ENCODE measurements at places on chromosomes 4 and X.

DNA sequence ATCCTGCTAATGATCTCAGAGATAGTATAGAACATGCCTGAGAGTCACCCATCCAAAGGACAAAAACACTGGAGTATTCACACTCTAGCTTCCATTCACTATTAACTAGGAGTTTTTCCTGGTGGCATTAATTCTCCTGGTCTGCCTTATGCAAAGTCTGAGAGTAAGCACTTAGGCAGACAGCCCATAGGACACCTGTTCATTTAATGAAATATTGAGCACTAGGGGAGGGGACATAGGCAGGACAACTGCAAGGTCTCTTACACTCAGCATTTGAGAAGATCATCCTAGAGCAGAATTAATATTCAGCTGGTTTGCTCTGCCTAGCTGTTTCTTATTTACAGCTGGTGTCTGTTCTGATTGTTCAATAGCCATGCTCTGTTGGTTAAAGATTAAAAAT, 508.5 kb downstream of the CENPC start:
- DNase-seq = no peak

DNA sequence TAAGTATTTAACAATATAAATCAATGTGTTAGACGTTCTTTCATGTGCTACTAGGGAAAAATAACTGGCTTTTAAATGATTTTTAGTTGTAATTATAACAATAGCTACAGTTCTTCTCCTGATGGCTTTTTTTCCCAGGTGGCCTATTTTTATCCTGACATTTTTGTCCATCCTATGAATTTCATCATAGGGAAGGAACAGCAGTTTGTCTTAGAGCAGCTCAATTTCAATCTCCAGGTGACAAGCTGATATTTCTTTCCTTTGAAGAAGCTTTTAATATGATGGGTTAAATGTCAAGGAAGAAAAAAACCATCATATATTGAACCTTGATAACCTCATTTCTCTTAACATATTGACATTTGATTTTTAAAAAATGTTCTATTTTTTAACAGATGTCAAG, 163.0 kb upstream of the AGA start:
- DNase-seq = no peak

- no peak for DNase-seq
Observed at GRCh38 chrX:13115146-13115855, 70.9 kb upstream of the FAM9C start.

DNA sequence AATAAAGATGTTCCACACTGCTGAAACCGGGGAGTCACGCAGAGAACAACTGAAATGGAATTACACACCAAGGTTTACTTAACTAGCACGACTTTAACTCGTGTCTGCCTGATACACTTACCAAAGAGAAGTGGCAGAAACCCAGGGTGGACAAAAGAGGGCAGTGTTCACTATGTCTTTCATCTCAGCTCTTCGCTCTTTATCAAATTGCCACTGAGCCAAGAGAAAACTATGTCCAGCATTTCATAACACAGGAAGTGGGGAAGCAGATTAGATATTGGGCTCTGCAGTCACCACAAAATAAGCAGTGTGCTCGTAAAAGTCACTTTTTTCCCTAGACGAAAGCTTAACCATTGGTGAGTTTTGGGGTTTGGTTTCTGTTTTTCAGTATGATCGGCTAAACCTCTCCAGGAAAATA, 155.7 kb downstream of the CHIC2 start:
- DNase-seq = peak; percentile 15

DNA sequence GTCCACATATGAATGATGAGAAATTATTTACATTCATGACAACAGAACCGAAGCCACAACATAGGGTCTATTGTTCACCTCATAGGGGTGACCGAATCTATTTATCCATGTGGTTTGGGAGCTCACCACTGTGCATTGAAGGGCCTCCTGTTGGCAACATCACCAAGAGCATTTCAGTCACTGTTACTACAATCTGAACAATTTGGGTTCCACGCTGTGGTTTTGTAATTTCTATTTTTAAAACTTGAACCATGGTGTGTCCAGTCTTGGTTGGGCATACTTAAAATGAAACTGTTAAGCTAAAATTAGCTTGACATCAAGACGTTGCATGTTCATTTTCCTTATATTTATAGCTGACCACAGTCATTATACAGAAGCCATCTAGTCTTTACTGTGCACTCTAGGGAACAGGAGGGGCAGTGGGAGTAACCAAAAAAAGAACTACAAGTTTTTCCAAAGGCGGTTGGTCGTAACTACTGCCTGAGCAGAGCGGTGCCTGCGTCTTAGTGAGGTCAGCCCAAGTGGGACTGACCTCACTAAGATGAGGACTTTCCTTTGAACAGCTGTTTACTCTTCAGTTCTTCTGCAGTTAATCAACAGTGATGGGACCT, 192.1 kb downstream of the SPRY1 start:
- peak; percentile 18 for DNase-seq

DNA sequence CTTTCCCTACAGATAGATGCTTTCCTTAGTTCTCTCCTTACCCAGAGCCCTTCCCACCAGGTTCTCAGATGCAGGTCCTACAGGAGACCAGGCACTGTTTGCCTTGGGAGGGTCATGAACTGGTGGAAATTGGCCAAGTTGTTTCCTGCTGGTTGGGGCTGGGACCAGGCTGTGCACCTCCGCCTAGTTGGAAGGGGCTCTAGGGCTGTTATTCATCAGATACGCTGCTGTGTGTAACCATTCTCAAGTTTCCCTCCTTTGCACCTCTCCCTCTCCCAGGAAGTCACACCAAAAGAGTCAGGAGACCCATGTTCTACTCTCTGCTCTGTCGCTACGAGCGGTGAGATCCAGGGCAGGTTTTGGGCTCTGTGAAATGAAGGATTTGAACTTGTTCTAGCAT, 11.9 kb upstream of the VSIG1 start:
- DNase-seq = no peak

DNA sequence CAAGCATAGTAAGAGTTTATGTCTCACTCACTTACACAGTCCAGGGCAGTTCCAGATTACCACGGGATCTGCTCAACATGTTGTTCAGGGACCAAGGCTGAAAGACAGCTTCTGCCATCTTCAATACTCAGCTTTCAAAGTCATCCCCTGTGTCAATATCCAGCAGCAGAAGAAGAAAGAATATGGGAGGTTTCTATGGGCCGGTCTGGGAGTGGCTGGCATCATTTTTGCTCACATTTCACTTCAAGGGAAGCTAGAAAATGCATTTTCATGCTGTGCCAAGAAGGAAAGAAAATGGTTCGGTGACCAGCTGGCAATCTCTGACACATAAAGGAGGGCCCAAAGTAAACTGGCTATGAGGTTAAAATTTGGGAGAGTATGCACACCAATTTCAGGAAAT, 211.5 kb upstream of the KLF3 start:
- DNase-seq = no peak

DNA sequence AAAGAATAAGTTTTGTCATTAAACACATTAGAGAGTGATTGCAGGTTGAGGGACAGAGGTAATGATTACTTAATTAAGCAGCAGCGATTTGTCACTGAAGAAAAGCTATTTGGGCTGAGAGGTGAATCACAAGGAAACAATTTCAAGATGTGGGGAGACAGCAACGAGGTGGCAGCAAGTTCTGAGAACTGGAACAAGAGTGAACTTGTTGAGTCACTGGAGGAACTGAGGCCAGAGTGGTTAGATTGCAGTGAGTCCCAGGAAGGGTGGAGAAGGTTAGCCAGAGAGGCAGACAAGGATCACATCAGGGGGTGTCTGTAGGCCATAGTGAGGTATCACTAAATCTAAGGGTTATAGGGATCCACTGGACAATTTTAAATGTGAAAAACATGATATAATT, 57.9 kb upstream of the TMPRSS11A start:
- no peak for DNase-seq

Data from transverse colon (tissue), 4 donors.